Fibroblast of lung (primary cell): ENCODE measurements at places on chromosomes 12 and 14. TPM values are rescaled to one million over a fixed set of nuclear protein-coding genes. Genes with fewer than 3 reads are reported as not detected.

The GCN1 gene
- 86.8 and 93.1 TPM in 2 replicates for total RNA-seq

The NXPH4 gene
- total RNA-seq = 0.50 and 1.0 TPM in 2 replicates

The AQP6 gene
- under 0.01 and 0.17 TPM in 2 replicates for total RNA-seq

The MSI1 gene
- total RNA-seq = under 0.01 TPM in 1 of 2 replicates, not detected in the other
